ENCODE measurements at places on chromosomes 3 and 15. TPM values are rescaled to one million over a fixed set of nuclear protein-coding genes. Genes with fewer than 3 reads are reported as not detected.

The HTR3C gene
- total RNA-seq, result not detected

The NRROS gene
- 16.4 TPM for total RNA-seq

The DNAH12 gene
- 0.30 TPM for total RNA-seq

The EBLN2 gene
- total RNA-seq, result 15.3 TPM

The BMF gene
- 4.7 TPM for total RNA-seq

The CLEC3B gene
- total RNA-seq, result 137 TPM

The CFAP161 gene
- total RNA-seq, result not detected

The CHDH gene
- 2.8 TPM for total RNA-seq

DNA sequence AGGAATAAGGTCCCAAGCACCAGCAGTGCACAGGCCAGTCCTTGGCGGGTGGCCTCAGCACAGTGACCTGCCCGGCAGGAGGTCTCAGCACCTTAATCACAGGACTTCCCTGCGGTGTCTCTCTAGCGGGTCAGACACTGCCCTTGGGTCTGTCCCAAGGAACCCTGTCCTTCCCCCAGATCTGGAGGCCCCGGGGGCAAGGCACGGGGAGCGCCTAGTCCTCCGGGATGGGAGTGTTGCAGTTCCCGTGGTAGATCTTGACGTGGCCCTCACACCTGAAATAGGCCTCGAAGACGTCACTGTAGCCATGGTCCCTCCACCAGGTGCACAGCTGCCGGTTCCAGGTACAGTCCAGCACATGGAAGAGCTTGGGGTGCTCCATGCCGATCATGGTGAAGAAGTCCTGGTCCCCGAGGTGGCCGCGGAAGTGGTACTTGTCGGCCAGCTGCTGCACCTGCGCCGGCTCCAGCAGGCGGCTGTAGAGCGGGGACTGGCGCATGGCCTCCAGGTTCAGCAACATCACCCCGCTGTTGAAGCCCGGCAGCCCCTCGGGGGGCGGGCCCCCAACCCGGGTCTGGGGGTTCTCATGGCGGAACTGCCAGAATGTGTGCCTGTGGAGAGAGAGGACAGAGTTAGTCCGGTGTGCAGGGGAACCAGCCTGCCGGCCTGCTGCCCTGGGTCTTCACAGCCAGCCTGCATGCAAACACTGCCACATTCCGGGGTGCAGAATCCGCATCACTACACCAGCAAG lies 201.3 kb downstream of the XXYLT1 start:
- no peak for DNase-seq

GRCh38 chr3:176328198-176328597 lies 869.1 kb downstream of the TBL1XR1 start:
- no peak for DNase-seq

GRCh38 chr3:59436164-59436958 lies 386.5 kb upstream of the CFAP20DC start:
- DNase-seq, result no peak

DNA sequence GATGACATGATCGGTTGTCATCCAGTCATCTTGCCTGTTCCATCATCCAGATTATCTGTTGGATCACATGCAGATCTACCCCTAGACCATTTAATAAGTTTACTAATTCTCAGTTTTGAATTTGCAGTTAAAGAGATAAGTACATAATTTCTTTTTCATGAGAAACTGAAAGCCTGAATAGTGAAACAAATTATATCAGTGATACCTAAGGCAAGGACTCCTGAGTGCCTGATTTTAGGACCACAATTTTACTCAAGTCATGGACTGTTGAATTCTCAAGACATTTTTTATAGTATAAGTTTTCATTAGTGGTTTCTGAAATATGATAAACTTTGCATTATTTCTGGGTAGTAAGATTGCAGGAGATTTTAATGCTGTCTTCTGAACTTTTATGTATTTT lies 13.2 kb downstream of the SIDT1 start:
- no peak for DNase-seq

GRCh38 chr3:27089645-27090044 lies 279.5 kb downstream of the NEK10 start:
- no peak for DNase-seq

GRCh38 chr3:121883507-121883906 lies 10.7 kb upstream of the SLC15A2 start:
- no peak for DNase-seq

DNA sequence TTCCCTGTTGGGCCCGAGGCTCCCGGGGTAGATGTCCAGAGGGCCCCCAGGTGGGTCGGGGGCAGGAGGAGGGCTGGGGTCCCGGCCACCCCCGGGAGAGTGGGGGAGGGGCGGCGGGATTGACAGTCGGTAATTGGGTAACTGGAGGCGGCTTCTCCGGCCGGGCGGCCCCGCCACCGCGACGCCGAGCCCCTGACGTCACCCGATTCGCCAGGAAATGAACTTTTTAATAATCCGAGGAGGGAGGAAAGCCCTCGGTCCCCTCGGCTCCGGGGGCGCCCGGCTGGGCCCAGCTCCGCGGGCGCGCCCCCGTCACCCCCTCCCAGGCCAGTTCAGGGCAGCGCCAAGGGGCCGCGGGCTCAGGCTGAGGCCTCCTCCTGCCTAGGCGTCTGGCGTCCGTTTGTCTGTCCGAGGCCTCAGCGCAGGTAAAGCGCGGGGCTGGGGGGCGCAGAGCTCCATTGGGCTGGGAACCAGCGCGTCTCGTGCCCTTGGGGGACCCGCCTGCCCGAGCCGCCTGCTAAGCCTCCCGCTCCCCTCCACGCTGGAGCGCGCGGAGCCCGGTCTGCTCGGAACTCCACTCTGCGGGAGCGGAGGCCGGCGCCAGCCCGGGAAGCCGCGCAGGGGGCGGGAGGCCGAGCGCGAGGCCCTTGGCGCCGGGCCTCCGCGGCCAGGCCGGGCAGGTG lies 3.9 kb downstream of the GATA2 start:
- no peak for DNase-seq

DNA sequence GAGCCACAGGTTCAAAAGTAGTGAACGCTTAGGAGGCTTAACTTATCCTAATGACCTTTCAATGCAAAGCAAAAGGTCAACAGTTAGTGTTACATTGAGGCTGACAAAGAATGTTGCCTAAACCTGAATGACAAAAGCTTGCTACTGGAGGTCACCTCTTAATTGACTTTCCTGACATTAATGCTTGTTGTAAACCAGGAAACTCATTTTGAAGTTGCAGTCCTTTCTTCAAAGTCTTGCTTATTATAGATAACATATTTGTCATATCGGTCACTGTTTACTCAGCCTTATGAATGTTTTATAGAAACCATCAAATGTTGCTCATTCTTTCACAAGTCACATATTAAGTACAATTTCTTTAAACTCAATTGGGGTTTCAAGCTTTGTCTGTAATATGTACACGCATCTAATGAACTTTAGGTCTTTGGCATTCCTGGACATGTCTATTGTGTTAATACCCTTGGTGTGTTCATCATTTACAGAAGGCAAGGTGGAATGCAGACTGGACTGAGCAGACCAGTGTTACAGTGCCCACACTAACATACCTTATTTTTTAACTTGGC lies 488.2 kb upstream of the NECTIN3 start:
- DNase-seq, result no peak

- no peak for DNase-seq
These were observed 141.0 kb downstream of the CHDH start for GRCh38 chr3:53705024-53705745.

DNA sequence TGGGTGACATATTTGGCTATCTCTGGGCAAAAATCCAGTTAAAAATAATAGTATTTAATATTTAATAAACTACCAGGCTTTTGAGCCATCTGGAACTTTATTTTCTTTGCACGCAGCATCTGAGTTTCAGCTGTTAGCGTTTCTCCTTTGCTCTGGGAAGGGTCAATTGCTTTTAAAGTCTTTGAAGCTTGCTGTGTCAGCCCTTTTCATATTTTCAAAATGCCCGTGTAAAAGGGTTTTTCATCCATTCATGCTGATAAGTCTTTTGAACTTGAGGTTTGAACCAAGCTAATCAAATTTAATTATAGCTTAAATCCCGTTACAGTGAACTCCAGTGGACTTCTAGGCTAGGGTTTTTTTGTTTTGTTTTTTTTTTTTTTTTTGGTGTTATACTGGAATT lies 79.1 kb downstream of the SLC25A26 start:
- no peak for DNase-seq

DNA sequence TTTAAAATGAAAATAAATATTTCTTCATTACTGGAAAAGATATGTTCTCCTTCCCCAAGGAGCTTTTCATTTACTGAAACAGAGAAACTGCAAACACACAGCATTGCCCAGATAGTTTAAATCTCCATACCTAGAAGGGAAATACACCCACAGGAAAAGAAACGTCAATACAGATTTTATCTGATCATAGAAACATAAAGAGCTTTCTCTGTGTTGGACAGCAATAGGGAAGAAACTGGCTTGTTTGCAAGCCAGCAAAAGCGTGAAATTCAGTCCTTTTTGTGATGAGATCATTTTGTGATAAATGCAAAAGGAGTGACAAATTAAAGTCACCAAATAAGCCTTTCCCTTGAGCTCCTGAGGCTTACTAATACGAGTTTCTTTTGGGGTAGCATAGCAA lies 398.0 kb downstream of the TIGIT start:
- DNase-seq, result no peak

- no peak for DNase-seq
These were observed 10.7 kb upstream of the HACD2 start for GRCh38 chr3:123595396-123596180.

GRCh38 chr3:47164007-47164881 lies at the start of gene SETD2:
Gene SETD2, minus strand, starts transcription at chr3:47164113. Its CDS starts 189 bp downstream, at chr3:47163924.
- DNase-seq, result peak; percentile 85

- no peak for DNase-seq
These were observed 42.8 kb upstream of the FEZF2 start for GRCh38 chr3:62416144-62416543.

- DNase-seq, result no peak
These were observed 203.4 kb downstream of the MEIS2 start for GRCh38 chr15:36896949-36897348.

- no peak for DNase-seq
These were observed 155.1 kb upstream of the TBL1XR1 start for GRCh38 chr3:177352424-177352823.

GRCh38 chr3:82977871-82978270 lies 1216.4 kb upstream of the GBE1 start:
- no peak for DNase-seq

DNA sequence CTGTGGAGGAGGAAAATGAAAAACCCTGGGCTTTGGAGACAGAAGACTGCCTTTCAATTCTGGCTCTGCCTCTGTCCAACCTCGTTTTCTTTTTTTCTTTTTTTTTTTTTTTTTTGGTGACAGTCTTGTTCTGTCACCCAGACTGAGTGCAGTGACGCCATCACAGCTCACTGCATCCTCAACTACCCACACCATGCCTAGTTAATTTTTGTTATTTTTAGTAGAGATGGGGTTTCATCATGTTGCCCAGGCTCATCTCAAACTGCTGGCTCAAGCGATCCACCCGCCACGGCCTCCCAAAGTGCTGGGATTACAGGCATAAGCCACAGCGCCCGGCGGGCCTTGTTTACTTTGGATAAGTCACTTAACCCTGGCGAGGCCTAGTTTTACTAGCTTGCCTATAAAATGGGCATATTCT lies 66.3 kb upstream of the SLC25A26 start:
- DNase-seq, result no peak

DNA sequence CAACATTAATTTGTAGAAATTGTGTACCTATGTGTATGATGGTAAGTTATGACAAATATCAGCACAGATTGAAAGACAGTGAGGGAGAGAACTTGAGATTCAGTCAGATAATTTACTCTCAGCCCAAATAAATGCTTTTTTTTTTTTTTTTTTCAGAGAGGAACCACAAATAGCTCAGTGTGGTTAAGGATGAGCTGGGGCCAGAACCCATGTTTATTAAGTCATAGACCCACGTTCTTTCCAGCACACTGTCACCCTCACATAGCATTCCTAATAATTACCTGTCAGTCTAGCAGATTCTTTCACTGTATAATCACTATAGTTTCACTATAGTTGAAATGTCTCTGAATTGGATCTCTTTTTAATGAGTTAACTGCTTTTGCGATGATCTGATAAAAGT lies 246.1 kb downstream of the ZIC1 start:
- no peak for DNase-seq

GRCh38 chr3:168314166-168314565 lies 218.4 kb upstream of the GOLIM4 start:
- no peak for DNase-seq

DNA sequence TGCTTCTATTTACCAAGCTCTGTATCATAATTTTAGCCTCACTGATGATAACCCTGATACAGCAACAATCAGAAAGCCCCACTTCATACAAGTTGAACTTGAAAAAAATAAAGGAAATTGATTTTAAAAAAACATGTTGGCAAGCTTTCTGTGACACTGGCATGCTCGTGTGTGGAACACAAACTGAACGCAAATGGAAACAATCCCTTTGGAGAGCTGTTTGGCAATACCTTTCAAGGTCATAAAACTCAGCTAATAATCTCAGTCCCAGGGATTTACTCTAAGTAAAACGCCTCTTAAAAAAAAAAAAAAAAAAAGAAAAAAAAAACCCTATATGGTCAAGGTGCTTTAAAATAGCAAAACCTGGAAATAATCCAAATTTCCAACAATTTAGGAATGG lies 166.7 kb upstream of the BCL6 start:
- no peak for DNase-seq

GRCh38 chr15:63276342-63277037 lies 915 bp upstream of the APH1B start:
- DNase-seq, result no peak

DNA sequence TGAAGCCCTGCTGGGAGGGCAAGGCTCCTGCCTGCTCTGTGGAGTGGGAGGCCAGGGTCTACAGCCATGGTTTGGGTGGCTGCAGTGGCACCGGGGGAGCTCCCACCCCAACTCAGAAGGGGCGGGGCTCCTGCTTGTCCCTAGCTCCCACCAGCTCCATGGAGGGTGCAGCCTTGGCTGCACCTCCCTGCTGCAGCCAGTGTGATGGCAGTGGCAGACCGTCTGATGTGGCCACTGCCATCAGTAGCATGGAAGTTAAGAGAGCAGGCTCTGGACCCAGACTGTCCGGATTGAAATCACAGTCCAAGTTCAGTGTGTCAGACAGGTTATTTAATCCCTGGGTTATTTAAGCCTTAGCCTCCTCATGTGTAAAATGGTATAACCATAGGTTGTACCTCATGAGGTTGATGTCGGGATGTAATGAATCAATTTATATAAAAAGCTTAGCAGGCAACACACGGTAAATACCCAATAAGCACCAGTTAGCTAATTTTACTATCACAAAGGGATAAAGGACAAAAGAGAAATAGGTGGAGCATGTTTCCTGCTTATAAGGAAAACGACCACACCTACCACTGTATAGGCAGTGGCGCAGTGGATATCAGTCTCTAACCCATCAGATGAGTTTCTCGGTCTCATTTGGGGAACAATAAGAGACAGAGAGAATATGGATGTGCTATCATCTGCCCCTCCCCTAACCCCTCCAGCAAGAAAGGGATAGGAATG lies 13.1 kb upstream of the NR1I2 start:
- DNase-seq, result no peak

DNA sequence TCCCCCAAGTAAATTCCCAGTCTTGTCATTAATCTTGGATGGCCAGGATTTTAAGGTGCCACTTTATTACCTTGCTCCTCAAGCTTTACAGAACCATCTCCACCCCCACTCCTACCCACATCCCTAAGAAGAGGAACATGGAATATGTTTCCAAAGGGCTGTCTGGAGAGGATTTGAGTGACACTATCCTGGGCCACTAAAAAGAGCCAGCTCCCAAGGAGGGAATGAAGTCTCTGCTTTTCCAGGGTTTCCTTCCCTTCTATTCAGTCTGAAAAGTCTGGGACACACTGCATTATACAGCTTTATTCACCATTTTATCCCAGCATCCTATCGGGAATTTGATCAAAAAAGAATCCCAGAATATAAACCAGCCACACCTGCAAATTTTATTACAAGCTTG lies 35.6 kb upstream of the MECOM start:
- no peak for DNase-seq

Data from tibial nerve (tissue), 4 donors.